MCF 10A (cell line): ENCODE measurements at places on chromosomes 13 and 19.
A peak's percentile ranks its signal among the peaks of the same experiment; 100 is the strongest.

DNA sequence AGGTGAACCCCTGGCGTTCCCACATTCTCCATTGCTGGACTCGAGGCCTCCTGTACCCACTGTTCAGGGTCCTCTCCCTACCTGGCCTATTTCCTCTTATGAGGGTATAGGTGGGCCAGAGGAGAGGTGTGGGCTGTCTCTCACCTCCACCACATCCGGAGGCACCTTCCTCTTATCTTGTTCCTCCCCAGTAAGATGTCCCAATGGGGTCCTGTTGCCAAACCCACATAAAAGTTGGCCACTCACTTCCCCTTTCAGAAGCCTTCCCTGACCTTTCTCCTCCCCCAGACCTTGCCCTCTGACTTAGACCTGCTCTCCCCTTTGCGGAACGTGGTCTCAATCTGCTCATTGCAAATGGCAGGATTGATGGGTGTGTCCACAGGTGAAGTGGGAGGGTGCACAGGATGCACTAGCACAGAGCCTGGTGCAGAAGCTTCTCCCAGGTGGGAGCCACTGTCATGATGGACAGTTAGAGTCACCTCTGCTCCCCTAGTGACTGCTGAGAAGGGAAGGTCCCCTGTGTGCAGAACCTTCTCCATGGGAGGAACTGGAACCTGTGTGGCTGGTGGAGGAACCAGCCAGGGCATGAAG lies 1.3 kb downstream of the CYP4F3 start:
- DNase-seq, result no peak

GRCh38 chr13:74162135-74162534 lies 27.9 kb upstream of the KLF12 start:
- DNase-seq, result no peak

DNA sequence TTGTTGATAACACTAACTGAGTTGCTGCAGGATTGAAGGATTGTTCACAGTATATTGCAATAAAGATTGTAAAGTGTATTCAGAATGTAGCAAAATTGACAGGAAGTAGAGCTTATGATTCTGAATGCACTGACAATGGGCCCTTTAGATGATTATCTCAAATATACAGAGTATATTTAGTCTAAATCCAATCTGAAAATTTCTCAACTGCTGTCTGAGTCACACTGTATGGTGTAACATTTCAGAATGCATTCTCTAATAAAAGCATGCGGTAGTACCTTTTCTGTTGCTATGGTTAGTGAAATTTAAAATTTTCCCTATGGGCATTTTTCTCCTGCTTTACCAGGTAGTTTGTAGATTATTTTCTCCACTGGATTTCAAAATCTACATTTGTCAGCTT lies 365.2 kb downstream of the PCDH17 start:
- peak; percentile 60 for DNase-seq

DNA sequence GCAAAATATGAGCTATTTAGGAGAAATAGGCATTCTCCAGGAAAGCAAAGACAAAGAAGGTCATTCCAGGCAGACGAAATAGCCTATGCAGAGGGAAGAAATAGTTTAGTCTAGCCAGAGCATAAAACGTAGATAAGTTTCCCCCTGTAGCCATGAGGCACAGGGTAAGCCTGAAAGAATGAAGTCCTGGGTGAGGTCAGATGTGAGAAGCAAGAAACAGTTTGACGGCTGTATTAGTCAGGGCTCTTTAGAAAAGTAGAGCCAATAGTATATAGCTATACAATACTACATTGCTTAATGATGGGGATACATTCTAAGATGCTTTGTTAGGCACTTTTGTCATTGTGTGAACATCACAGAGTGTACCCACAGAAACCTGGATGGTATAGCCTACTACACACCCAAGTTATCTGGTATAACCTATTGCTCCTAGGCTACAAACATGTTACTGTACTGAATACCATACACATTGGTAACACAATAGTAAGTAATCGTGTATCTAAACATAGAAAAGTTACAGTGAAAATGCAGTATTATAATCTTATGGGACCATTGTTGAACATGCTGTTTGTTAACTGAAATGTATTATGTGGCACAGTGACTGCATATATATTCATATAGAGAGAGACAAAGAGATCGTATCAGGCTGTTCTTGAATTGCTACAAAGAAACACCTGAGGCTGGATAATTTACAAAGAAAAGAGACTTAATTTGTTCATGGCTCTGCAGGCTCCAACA lies 59.3 kb upstream of the WDFY2 start:
- DNase-seq, result no peak

GRCh38 chr19:4064149-4064495 lies 2.6 kb downstream of the ZBTB7A start:
- DNase-seq, result peak; percentile 35

DNA sequence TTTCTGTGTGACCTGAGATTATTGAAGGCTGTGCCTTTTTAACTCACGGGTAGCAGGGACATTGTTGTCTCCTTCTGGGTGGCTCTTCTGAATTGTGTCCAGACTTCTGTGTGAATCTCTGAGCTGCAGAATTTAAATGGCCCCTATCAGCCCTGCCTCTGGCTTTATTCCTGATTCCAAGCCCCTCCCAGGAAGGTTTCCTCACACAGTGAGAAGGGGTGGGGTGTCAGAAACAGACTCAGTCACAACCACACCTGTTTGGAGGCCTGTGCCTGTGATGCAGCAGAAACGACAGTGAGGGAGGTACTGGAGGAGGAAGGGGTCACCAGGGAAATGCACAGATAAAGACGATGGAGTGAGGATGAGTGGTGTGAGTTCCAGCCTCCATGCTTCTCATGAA lies at the start of gene CLC:
Gene CLC, minus strand, starts transcription at position 139 of the 400 bp plus-strand sequence. Its CDS starts 77 bp downstream, at position 62.
- DNase-seq, result no peak

DNA sequence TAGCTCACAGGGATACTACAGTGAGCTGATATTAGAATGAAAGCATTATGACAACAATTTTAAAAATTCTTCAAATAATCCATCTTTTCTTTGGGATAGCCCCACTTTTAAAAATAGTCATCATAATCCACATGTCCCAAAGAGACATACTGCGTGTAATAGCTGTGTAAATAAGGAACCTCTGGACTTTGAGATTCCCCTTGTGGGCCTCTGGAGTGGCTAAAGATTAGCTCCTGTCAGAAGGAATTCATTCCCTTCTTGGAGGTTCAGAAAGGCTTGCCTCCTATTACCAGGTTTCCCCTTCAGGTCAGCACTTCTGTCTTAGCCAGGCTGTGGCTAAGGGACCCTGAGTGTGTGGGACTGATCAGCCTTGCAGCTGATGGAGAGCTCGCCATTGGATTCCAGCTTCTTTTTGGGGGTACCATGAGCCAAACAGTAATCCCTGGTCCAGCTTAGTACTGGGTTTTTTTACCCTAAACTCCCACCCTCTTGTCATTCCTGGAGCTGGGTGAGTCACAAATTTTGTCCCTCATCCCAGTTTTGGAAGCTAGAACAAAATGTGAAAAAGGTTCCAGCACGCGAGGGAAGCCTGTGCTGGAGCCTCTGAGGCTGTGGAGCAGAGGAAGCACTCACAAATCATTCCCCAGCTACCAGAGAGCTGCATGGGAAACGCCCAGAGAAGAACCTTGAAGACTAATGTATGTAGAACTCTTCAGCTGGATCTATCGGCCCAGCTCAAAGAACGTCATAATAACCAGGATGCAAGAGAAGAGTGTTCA lies 96.7 kb downstream of the RNASEH2B start:
- no peak for DNase-seq

DNA sequence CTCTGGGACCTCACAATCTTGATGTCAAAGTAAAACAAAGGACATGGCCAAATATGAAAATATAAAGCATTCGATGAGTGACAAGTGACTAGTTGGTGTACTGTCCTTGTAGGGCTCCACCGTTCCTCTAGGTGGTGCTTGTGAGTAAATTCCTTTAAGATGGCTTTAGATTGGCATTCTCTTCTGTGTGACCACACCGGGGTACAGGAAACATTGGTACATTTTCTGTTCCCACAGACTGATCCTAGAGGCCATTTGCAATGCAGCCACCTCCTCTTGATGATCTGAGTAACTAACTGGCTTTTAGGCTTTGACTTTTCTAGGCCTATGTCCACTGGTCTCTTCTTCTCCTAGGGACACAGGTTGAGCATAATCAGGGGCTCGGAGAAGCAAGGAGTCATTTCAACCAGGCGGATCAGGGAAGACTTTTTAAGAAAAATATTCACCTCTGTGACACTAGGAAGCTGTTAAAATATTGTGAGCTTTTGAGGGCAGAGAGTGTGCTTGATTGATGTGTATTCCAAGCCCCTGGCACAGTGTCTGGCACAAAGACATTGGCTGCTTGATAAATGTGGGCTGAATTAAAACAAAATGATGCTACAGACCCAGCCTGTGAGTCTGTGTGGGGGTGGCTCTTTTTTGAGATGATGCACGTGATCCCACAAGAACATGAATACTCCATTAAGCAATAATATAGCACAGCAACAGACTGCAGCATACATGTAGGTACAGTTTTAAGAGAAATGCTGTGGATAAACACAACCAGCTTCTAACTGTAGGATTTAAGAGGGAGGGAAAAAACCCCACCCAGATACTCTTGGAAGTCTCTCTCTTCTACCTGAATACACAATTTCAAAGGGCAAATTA lies 21.0 kb downstream of the EPSTI1 start:
- peak; percentile 80 for DNase-seq

- DNase-seq, result no peak
Measured at GRCh38 chr13:94232956-94233355, 246.5 kb downstream of the DCT start.

- peak; percentile 41 for DNase-seq
Measured at GRCh38 chr13:104837756-104838155, 1697.7 kb downstream of the EFNB2 start.

GRCh38 chr19:35451338-35452096 lies 3.5 kb downstream of the FFAR2 start:
- no peak for DNase-seq

GRCh38 chr13:91459485-91459884 lies 61.1 kb downstream of the GPC5 start:
- DNase-seq, result no peak

- no peak for DNase-seq
Measured at GRCh38 chr19:15400521-15401396, 18.0 kb downstream of the AKAP8L start.

GRCh38 chr13:91813253-91813652 lies 414.8 kb downstream of the GPC5 start:
- DNase-seq, result no peak

- DNase-seq, result no peak
Measured at GRCh38 chr19:41868120-41868988, 8.3 kb downstream of the RPS19 start.

DNA sequence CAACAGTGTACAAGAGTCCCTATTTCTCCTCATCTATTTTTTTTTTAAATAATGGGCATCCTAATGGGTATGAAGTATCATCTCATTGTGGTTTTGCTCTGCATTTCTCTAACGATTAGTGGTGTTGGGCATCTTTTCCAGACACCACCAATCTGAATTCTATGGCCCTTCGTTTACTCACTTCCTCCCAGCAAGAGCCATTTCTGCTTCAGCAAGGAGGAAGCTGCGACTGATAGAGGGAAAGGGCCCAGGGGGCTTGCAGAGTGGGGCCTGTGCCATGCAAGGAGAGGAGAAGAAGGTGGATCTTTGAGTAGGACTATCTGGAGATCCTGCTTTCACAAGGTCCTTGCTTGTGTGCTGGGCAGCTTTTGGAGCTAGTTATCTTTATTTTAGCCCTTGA lies 58.0 kb downstream of the USPL1 start:
- no peak for DNase-seq

DNA sequence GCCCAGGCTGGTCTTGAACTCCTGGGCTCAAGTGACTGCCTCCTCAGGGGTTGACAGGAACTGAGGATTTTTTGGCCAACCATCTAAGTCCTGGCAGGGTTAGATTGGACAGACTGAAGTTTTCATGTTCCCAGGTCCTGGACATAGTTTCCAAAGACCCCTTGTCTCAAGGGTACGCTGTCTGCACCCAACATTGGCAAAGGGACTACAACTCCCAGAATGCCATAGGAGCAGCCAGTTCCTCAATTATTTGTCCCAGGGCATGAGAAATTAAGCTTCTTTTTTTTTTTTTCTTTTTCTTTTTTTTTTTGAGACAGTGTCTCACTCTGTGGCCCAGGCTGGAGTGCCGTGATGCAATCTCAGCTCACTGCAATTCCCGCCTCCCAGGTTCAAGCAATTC lies 6.9 kb downstream of the GYS1 start:
- DNase-seq, result no peak

- DNase-seq, result no peak
Measured at GRCh38 chr13:84606616-84607015, 724.3 kb upstream of the SLITRK1 start.

- peak; percentile 49 for DNase-seq
Measured at GRCh38 chr13:60397704-60398378, 821 bp downstream of the TDRD3 start.

DNA sequence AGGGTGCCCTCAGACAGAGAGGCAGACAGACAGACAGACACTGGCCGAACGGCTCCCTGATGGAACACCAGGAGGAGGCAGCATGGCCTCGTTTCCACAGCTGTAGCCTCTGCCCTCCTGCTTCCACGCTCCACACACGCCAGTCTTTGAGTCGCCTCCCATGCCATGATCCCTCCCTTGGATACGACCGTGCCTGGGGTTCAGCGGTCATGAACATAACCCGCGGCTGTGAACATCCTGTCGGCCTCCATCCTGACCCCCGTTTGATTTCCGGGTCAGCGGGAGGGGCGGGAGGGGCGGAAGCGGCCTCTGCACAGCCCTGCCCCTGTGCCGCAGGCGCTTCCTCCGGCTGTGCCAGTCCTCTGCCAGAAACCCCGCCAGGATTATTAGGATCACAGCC lies 23.4 kb downstream of the GP6 start:
- DNase-seq, result no peak

- DNase-seq, result no peak
Measured at GRCh38 chr19:52270266-52270885, 989 bp downstream of the ZNF766 start.

- peak; percentile 86 for DNase-seq
Measured at GRCh38 chr19:1402411-1403070, 1.2 kb upstream of the GAMT start.

- no peak for DNase-seq
Measured at GRCh38 chr13:106503730-106504453, 31.6 kb downstream of the EFNB2 start.

- DNase-seq, result no peak
Measured at GRCh38 chr13:66483712-66484111, 746.4 kb downstream of the PCDH9 start.

- no peak for DNase-seq
Measured at GRCh38 chr13:113902986-113903775, 39.3 kb upstream of the GAS6 start.
